NCI-H2171 treated with DMSO at 0.1 percent for 48 hours (cell line): ENCODE measurements at places on chromosomes 3 and 15.

- DNase-seq, result no peak
Observed at GRCh38 chr3:46395210-46395661, 11.6 kb downstream of the CCR5AS start.

DNA sequence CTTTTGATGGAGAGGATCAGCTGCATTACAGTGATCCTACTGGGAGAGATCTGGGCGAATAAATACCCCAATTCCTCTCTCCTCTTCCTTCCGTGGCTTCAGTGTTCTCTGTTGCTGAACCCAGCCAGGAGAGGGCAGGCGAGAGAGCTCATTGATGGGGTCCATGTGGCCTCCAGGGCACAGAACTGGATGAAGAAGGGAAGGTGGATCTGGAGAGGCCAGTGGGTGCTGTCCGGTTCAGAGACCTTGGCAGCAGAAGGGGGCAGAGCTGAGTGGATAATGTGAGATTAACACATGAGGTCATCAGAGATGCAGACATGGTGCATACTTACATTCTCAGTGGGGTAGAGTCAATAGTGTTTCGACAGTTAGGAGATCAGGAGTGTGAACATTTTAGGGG lies 193.6 kb downstream of the CLSTN2 start:
- peak; percentile 82 for DNase-seq

DNA sequence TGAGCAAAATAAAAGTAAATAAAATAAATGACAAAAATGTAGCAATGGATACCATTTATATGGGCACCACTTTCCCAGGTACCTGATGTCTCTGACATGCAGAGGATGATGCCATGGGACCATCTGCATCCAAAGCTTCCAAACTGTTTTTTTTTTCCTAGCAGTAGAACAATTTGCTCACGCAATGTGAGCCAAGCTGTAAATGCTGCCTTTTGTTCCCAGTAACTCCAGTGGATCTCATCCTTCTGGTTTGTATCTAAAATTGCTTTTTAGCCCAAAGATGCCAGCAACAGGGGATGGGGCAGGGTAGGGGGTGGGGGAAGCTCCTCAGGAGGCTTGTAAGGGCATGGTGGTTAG lies 32.7 kb downstream of the SLC12A8 start:
- DNase-seq, result no peak

DNA sequence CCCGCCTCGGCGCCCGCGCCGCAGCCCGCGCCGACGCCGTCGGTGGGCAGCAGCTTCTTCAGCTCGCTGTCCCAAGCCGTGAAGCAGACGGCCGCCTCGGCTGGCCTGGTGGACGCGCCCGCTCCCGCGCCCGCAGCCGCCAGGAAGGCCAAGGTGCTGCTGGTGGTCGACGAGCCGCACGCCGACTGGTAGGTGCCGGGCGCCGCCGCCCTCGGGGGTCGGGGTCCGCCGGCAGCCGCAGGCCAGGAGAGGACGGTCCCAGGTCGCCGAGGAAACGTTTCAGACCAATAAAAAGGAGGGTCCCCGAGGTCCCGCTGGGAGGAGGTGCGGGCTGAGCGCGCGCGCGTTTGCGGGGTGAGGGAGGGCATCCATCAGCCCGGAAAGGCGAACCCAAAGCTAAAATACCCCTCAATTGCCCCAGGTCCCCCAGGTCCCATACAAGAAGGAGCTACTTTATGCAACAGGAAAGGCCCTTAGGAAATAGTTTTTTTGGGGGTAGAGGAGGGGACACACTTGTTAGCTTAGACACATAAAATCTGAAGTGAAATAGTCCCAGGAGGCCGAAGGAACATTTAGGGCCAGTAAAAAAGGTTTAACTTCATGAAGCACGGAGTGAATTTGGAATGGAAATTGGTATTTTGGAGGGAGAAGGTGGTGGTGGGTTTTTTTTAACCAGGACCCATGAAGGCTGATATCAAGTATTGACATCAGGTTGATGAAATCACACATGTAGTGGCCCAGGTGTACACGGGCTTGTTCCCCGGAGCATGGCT lies 739 bp downstream of the SYN2 start:
- DNase-seq, result peak; percentile 4

- DNase-seq, result no peak
Observed at GRCh38 chr3:88467191-88467590, 317.4 kb downstream of the C3orf38 start.

- peak; percentile 70 for DNase-seq
Observed at GRCh38 chr3:191329654-191330529, at the start of gene UTS2B. TSS of gene UTS2B (minus strand) at chr3:191330526. CDS start at chr3:191282189, 48,337 bp downstream.

- no peak for DNase-seq
Observed at GRCh38 chr3:71400986-71401451, 182.5 kb downstream of the FOXP1 start.

GRCh38 chr3:45273681-45274515 lies 47.8 kb upstream of the TMEM158 start:
- peak; percentile 5 for DNase-seq

DNA sequence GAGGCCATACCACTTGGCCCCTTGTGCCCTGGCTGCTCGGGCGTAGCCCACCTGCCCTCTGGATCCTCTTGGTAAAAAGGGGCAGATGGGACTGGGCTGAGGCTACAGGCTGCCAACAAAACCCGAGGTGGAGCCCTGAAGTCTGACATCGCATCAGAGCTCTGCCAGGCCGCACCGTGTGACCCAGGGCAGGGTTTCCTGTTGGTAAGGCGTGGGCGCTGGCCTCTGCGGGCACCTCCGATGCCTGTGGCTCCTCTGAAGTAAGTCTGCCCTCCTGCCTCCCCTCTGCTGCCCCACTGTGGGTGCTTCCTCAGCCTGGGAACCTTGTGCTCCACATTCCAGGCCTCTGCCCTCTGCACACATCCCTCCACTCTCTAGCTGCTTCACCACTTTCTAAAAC lies 8.9 kb downstream of the CHDH start:
- no peak for DNase-seq

- no peak for DNase-seq
Observed at GRCh38 chr3:25043177-25043576, 384.9 kb upstream of the RARB start.

DNA sequence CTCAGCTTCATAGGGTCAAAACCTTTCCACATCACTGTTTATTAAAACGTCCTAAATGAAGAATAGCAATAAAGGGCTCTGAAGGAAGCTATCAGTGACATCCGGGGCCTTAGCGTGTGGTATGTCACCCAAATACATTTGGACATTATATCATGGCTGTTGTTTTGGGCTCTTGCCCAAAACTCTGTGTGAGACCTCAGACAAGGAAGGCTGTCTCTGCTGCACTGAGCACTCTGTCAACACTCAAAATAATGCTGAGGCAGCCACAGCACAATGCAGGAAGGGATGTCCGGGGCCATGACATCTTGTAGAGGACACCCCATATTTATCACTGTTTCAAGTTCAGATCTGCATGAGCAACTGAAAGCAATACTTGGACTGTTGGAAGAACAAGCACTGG lies 293.8 kb upstream of the WNT5A start:
- DNase-seq, result no peak

DNA sequence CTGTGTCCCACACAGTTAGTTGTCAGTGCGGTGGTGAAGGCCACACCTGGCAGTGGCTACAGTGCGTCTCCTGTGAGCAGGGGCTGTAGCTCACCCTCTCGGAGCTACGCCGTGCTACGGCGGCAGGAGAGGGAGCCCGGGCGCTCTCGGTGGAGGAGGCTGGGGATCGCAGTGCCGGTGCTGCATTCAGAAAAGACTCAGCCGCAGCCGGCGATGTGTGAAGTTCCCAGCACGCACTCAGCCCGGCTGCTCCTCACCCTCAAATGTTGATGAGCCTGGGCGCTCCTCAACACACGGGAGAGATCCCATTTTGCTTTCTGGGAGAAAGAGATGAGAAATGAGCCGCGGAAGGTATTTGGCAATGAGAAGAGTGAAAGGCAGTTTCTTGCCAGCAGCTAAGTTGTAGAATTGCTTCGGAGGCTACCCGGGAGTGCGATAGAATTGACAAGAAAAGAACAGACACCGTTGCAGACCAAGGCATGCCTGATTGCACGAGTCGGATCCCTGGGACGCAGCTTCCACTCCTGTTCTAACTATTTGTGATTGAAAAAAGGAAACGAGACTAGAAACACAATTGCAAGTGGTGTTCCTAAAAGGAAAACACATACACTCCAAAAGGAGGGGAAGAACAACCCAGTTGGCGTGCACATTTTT lies at the start of gene UNC13C:
Gene UNC13C (plus strand): TSS at position 189 of the 654 bp plus-strand sequence. CDS start 34,463 bp downstream, outside the sequence.
- no peak for DNase-seq

DNA sequence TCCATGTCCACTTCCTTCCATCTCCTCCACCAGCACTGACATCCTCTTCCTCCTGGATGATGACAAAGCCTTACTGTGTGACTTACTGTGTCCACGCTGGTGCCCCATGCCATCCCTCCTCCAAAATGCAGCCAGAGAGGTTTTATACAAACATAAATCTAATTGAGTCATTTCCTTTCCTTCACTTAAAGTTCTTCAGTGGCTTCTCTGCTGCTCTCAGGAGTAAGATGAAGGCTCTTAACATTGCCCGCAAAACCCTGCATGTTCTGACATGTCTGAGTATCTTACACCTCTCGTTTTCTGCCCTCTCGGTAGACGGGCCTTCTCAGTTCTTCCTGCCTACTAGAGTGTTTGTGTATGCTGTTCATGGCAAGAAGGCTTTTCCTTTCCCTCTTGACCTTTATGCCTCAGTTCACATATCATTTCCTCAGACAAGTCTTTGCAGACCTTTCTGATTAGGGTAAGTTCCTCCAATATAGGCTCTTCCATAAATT lies 175.5 kb downstream of the CFAP20DC start:
- DNase-seq, result no peak

DNA sequence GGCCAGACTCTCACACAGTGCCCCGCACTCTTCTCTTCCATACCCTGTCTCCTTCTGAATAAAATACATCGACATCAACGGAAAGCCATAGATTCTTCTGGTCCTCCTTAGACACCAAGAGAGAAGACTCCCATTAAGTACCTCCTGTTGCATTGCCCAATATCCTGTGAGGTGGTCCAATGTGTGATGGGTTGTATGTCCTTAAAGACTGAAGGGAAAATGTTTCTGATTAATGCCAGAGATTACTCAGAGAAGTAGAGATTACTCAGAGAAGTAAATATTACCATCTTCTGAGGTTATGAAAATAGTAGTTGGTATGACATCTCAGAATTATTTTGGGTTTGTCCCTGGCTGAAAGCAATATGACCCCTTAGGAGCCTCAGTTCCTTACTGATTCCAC lies 60.8 kb upstream of the GALNT15 start:
- DNase-seq, result no peak

DNA sequence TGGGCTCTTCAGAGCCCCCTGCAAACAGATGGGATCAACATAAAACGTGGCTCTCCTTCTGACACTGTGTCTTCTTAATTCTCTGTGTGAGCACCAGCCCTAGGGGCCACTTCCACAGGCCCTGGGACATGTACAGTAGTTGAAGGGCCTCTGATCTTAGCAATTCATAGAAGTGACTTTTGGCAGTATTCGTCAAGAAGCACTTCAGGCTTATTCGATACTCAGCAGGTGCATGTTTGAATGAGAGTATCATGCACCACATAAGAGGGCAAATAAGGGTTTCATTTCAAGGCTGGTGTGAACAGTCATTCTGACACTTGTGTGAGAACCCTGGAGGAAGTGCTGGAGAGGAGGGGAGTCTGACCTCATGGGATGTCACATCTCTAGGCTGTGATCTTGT lies 113.9 kb downstream of the GABRG3 start:
- DNase-seq, result no peak

- no peak for DNase-seq
Observed at GRCh38 chr3:52791928-52792327, 2.7 kb upstream of the ITIH3 start.

- DNase-seq, result no peak
Observed at GRCh38 chr3:188051801-188052168, 102.2 kb upstream of the LPP start.

- no peak for DNase-seq
Observed at GRCh38 chr3:23325466-23326065, 122.4 kb downstream of the UBE2E2 start.

DNA sequence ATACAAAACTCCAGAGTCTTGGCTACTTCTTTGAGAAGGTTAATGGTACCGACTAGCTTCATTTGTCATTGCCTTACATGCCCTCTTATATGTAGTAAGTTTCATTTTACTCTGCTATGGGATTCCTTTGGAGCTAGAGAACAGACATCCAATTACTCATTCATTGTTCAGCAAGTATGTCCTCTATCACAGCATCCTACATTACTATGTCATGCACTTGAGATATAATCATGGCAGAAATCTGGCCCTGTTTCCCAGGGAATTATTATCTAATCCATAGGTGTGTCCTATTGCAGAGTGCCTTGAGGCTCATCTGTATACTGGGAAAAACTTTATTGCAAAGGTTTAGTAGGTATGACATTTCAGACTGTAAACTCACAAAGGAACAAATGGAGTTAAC lies 333.1 kb upstream of the NECTIN3 start:
- DNase-seq, result no peak

- DNase-seq, result no peak
Observed at GRCh38 chr3:126845920-126846715, 136.8 kb upstream of the PLXNA1 start.

- no peak for DNase-seq
Observed at GRCh38 chr3:72144773-72145505, 360.0 kb upstream of the PROK2 start.

DNA sequence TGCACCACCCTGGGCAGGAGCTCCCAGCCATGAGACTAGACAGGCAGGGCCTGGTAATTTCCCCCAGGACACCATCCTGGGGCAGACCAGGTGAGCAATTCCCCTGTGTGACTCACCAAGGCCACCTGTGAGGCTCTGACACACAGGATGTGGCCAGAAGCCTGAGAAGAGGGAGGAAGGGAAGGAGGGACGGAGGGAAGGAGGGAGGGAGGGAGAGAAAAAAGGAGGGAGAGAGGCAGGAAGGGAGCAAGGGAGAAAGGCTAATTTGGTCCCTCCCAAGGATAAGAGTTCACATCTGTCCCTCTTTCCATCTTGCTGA lies 25.9 kb downstream of the WNT7A start:
- no peak for DNase-seq

DNA sequence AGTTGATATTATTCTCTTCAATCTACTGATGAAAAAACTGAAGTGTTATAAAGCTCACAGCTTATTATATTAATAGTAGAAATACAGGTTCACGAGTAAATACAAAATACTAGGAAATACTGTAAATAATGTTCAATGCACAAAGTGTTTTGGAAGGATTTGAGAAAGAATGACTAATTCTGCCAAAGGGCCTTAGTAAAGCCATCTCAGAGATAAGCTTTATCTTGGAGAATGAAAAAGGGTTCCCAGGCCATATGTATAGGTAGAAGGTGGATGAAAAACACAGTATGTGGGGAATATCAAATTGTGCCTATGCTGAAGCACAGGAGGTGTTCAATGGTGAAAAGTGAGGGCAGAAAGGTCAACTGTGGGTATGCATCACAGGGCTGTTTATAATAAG lies 123.5 kb downstream of the CMSS1 start:
- no peak for DNase-seq

GRCh38 chr15:89591834-89592233 lies 16.6 kb downstream of the TICRR start:
- DNase-seq, result no peak

DNA sequence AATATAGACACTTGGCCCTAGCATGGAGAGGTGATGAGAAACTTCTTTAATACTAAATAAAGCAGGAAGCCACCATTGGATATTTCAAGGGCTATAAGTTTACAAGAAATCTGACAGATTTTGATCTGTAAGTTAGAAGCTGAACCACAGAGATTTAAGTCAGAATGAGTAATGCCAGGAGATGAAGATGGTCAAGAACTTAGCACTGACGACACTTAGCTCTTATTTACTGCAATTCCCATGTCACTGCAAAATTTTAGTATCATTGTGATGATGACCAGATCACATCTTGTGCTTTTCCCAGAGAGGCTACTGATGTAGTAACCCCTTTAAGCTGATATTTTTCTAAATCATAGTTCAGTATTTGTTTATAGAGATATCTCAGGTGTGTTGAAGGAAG lies 59.4 kb upstream of the CD96 start:
- DNase-seq, result no peak
